ENCODE measurements at places on chromosomes 3 and 15. TPM values are rescaled to one million over a fixed set of nuclear protein-coding genes. Genes with fewer than 3 reads are reported as not detected.

ETV5 gene
- 63.2 TPM for total RNA-seq

CLDN11 gene
- 7.5 TPM for total RNA-seq

TRAT1 gene
- not detected for total RNA-seq

ANKRD28 gene
- total RNA-seq: 199 TPM

SI gene
- total RNA-seq: not detected

DPH6 gene
- total RNA-seq: 14.1 TPM

LCTL gene
- not detected for total RNA-seq

EXD1 gene
- total RNA-seq: not detected

TGM5 gene
- not detected for total RNA-seq

CP gene
- total RNA-seq: under 0.01 TPM

IMP3 gene
- total RNA-seq: 71.8 TPM

TF gene
- not detected for total RNA-seq

ZNF619 gene
- 6.1 TPM for total RNA-seq

ITIH1 gene
- not detected for total RNA-seq

CPNE4 gene
- not detected for total RNA-seq

LARP6 gene
- 12.9 TPM for total RNA-seq

HERC2 gene
- total RNA-seq: 72.5 TPM

SQOR gene
- total RNA-seq: 32.4 TPM
